IMR-90 (cell line): ENCODE measurements at places on chromosomes 11 and 22. TPM values are rescaled to one million over a fixed set of nuclear protein-coding genes. Genes with fewer than 3 reads are reported as not detected.
A peak's percentile ranks its signal among the peaks of the same experiment; 100 is the strongest.

DNA sequence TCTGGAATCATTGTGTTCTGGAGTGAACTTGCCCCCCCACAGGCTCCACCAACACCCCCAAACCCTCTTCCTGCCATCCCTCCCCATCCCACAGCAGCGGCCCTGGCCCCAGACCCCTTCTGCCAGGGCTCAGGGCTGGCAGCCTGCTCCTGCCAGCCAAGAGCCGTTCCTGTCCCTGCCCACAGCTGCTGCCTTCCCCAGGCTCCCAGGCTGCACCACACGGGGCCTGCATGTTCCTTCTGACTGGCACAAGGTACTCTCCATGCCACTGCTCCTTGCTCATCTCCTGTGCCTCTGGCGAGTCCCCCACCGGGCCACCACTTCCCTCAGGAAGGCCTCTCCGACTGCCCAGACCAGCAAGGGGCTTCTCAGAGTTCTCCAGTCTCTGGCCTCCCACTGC lies 4.9 kb downstream of the GP1BB start:
- no peak for DNase-seq

DNA sequence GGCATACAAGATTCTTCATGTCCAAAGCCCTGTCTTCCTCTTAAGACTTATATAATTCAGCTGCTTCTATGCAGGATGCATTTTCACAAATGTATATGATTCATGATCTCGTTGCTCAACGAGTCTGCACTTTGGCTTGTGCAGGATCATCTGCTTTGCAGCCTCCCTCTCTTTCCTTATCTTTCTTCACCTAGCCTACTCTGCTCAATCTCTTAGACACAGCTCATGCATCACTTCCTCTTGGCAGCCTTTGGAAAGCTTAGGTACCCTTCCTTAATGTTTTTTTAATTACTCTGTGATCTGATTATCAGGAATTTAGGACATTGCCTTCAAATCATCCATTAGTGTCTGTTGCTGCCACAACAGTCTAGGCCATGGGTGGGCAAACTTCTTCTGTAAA lies 673.8 kb downstream of the NELL1 start:
- no peak for DNase-seq

DNA sequence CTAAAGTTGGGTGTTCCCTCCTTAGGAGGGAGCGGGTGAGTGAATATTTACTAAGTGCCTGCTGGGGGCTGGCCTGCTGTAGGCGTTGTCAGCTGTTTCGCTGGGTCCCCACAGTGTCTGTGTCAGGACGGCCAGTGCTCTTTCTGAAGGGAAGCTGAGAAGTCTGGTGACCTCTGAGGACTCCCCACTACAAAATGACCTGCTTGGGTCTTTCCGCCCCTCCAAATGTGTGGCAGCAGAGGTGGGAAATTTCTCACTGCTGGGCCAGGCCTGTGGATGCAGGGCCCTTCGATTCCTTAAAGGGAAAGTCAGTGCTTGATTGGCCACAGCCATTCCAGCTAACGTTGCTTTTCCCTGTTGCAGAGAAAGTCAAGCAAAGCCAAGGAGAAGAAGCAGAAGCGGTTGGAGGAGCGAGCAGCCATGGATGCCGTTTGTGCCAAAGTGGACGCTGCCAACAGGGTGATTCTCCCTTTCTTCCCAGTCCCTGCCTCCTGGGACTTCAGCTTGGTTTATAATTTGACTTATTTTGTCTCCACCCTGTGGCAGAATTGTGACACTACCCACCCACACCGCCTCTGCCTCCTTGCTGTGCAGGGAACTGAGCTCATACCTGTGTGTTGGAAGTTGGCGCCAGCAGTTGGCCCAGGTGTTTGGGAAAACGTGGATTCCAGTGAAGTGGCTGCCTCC lies 6.8 kb downstream of the NAA40 start:
- DNase-seq, result peak; percentile 68

DNA sequence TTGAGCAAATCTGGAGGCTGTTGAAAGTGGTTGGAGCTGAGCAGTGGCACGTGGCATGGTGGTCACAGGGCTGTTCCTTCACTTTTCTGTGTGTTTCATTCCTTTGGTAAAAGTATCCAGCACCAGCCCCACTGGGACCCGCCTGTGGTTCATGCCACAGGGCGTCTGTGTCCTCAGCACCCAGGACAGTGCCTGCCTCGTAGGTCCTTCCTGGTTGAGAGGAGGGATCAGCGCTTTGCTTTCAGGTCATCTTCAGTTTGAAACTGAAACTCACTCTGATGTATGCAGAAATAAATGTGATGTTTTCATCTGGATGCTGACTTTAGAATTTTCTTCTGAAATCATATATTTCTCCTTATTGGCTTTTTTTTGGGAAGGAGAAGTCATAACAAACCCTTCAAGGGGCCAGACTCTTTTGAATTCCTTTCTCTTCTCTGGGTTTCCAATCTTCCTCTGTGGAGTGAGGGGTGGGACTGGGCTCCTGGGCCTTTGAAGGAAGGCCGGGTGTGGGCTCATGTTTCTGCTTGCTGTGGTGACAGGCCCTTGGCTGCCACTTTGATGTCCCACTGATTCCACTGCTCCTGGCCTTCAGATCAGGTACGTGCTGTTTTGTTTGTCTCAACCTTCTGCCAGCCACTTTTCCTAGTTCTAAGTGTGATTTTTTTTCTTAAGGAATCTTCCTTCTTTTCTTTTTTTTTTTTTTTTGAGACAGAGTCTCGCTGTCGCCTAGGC lies 26.2 kb downstream of the TBC1D22A start:
- no peak for DNase-seq

DNA sequence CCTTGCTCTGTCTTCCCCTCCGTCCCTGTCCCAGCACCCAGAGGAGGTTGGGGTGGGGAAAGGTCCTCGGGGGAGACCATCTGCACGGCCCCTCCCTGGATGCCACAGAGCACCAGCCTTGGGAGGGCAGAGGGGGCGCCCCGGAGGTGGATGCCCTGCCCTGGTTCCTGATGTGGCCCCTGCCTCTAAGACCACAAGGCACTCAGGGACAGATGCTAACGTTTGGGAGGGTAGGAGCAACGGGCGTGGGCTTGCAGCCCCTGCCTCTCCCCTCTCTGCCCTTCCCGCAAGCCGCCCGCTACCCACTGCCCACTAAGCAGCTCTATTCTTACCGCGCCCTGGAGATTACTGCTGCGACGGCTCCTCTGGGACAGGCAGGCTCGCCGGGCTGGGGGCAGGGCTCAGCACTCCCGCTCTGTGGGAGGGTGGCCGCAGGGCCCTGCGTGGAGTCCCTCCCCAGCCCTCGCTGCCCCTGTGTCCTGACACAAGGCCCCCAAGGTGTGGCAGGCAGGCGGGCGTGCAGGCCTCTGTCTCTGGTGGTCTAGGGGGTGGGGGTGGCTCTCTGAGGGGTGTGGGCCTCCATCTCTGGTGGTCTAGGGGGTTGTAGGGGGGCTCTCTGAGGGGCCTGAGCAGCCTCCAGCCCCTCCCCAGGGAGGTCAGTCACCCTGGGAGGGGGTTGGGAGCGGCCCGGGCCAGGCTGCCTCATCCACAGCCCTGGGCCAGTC lies 14.9 kb downstream of the BRSK2 start:
- no peak for DNase-seq

GRCh38 chr22:33350491-33350890 lies 292.3 kb upstream of the SYN3 start:
- no peak for DNase-seq

- no peak for DNase-seq
Measured at GRCh38 chr11:126528075-126528474, 172.6 kb downstream of the ST3GAL4 start.

DNA sequence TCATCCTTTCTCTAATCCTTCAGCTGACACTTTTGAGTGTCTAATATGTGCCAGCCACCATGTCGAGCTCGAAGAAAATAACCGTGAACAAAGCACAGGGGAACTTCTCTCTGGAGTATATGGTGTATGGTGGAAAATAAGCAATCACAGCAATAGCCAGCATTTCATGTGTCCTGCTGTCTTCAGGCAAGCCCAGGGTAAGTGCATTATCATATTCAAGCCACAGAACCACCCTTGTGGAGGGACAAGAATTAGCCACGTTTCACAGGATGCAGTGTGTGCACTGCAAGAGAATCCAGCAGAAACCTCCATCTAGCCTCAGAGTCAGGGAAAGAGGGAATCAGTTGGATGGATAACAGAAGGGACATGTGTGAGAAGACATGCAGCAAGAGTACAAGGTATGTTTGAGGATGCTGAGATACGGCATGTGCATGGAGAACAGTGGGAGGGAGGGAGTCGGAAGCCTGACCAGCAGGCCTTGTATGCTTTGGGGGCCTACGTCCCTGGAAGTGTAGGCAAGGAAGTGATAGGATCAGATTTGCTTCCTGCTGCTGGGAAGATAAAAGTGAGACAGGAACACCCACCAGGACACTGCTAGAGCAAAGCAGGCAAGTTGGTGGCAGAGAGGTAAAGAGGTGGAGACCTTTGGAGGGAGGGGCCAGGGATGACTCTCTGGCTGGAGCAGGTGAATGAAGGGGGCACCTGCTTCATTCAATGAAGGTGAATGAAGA lies 14.7 kb upstream of the GNAZ start:
- DNase-seq, result no peak

GRCh38 chr11:118715245-118715831 lies 35.9 kb upstream of the TREH start:
- no peak for DNase-seq

GRCh38 chr11:37830529-37830928 lies 1232.5 kb upstream of the RAG2 start:
- DNase-seq, result no peak

- no peak for DNase-seq
Measured at GRCh38 chr11:73649206-73649605, 2.8 kb downstream of the PLEKHB1 start.

DNA sequence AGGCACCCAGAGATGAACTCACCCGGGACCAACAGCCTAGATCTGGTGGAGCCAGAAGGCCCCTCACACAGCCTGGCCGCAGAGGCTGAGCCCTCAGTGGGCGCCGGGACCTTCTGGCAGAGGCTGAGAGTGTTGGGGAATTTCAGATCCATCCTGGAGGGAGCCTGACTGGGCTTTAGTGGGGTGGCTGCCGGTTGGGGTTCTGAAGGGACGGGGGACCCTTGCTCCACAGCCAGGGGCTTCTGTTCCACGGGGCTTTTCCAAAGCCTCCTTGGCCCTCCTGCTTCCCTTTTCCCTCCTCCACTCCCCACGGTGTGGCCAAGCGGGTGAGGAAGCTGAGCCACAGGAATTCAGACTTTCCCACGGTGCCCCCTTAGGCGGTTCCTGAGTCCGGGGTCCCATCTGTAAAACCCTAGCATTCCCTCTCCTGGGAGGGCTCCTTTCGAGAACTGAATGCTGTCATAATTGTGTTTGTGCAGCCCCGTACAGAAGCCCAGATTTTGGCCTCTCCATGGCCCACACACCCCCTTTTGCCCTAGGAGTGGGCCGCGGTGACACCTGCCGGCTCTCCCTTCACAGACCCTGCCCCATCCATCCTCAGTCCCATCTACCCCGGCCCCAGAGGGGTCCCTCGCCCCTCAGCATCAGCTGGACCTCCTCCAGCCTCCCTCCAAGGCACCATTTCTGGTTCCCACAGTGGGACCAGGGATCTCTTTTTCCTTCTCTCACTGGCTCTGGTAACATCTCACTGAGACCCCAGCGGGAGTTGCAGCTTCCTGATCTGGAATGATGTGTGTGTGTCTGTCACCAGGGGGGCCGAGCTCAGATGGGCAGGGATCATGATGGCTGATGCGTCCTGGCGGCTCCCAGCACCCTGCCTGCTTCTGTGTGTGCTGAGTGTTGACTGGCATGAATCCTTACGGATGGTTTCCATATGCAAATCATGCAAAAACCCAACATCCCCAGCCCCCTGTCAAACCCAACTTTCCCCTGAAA lies 1048.4 kb downstream of the TBC1D22A start:
- no peak for DNase-seq

RAB39A gene
- not detected in 2 replicates for total RNA-seq

SUSD2 gene
- 0.18 and 0.28 TPM in 2 replicates for total RNA-seq
